ENCODE measurements at places on chromosomes 5 and 9. TPM values are rescaled to one million over a fixed set of nuclear protein-coding genes. Genes with fewer than 3 reads are reported as not detected.

ZNF354C gene
- total RNA-seq: 12.1 TPM

PANK3 gene
- 34.9 TPM for total RNA-seq

FSTL4 gene
- total RNA-seq: not detected

FOXD4L4 gene
- total RNA-seq: not detected

ZNF462 gene
- total RNA-seq: 24.4 TPM

NUDT2 gene
- total RNA-seq: 26.9 TPM

PCDHB15 gene
- 5.3 TPM for total RNA-seq

GPX8 gene
- total RNA-seq: 20.8 TPM

PSAT1 gene
- total RNA-seq: 1.4 TPM

DRD1 gene
- not detected for total RNA-seq

NCS1 gene
- total RNA-seq: 133 TPM

QRFP gene
- total RNA-seq: not detected

SPATA31D4 gene
- total RNA-seq: not detected

MZB1 gene
- total RNA-seq: not detected

All from sigmoid colon (tissue), 7 donors.